ENCODE measurements at places on chromosomes 1 and 21. TPM values are rescaled to one million over a fixed set of nuclear protein-coding genes. Genes with fewer than 3 reads are reported as not detected.

CA6 gene
- total RNA-seq, result not detected

MIER1 gene
- total RNA-seq, result 45.8 TPM

EIF2D gene
- 57.1 TPM for total RNA-seq

RAB7B gene
- total RNA-seq, result 2.4 TPM

MLLT11 gene
- total RNA-seq, result 2.8 TPM

All from placental pericyte (primary cell).